Panc1 (cell line): ENCODE measurements at places on chromosomes 12 and 14. TPM values are rescaled to one million over a fixed set of nuclear protein-coding genes. Genes with fewer than 3 reads are reported as not detected.

Gene EIF2S3B
- total RNA-seq: 0.28 TPM

- no peak for DNase-seq
- H3K4me1 ChIP-seq: no peaks in the 10 kb centered on the region
- H3K27ac ChIP-seq: no peak overlapping the region
- no peaks in the 10 kb centered on the region for H3K36me3 ChIP-seq
Observed at GRCh38 chr12:42893803-42894202, 304.3 kb upstream of the PRICKLE1 start.

GRCh38 chr14:24296341-24297157, 3.0 kb downstream of the DHRS1 start:
- H3K27ac ChIP-seq: no peak overlapping the region
- peaks cover 7% of the 10 kb centered on the region; the same call in 1 of the 2 replicates for H3K36me3 ChIP-seq
- no peaks in the 10 kb centered on the region for H3K27me3 ChIP-seq
- H3K4me3 ChIP-seq: no peak overlapping the region
- peak; percentile 61 for DNase-seq
- peaks cover 7% of the 10 kb centered on the region; the same call in 1 of the 2 replicates for H3K4me1 ChIP-seq

- no peak for DNase-seq
- no peaks in the 10 kb centered on the region for H3K36me3 ChIP-seq
- no peak overlapping the region for H3K27ac ChIP-seq
- H3K4me3 ChIP-seq: no peak overlapping the region
- H3K4me1 ChIP-seq: peaks cover 3% of the 10 kb centered on the region; the same call in 1 of the 2 replicates
- no peaks in the 10 kb centered on the region for H3K27me3 ChIP-seq
Observed at GRCh38 chr14:95235351-95235750, 78.0 kb upstream of the DICER1 start.

- no peak overlapping the region for H3K4me3 ChIP-seq
- H3K27me3 ChIP-seq: no peaks in the 10 kb centered on the region
- no peak for DNase-seq
- H3K36me3 ChIP-seq: no peaks in the 10 kb centered on the region
- H3K4me1 ChIP-seq: peaks cover 50% of the 10 kb centered on the region
Observed at GRCh38 chr14:100473249-100473648, 114.0 kb downstream of the BEGAIN start.

- H3K4me3 ChIP-seq: no peak overlapping the region
- no peak overlapping the region for H3K27ac ChIP-seq
- H3K36me3 ChIP-seq: no peaks in the 10 kb centered on the region
Observed at GRCh38 chr14:105918496-105919262, 392.3 kb downstream of the TMEM121 start.

- no peaks in the 10 kb centered on the region for H3K27me3 ChIP-seq
- no peaks in the 10 kb centered on the region for H3K36me3 ChIP-seq
- DNase-seq: no peak
- no peak overlapping the region for H3K27ac ChIP-seq
- no peaks in the 10 kb centered on the region for H3K4me1 ChIP-seq
- no peak overlapping the region for H3K4me3 ChIP-seq
Observed at GRCh38 chr14:72788255-72788654, 105.6 kb downstream of the DPF3 start.

- no peaks in the 10 kb centered on the region for H3K36me3 ChIP-seq
- H3K4me3 ChIP-seq: no peak overlapping the region
- H3K4me1 ChIP-seq: no peaks in the 10 kb centered on the region
- no peak for DNase-seq
- no peak overlapping the region for H3K27ac ChIP-seq
Observed at GRCh38 chr12:27864521-27864920, 84.5 kb upstream of the MANSC4 start.

DNA sequence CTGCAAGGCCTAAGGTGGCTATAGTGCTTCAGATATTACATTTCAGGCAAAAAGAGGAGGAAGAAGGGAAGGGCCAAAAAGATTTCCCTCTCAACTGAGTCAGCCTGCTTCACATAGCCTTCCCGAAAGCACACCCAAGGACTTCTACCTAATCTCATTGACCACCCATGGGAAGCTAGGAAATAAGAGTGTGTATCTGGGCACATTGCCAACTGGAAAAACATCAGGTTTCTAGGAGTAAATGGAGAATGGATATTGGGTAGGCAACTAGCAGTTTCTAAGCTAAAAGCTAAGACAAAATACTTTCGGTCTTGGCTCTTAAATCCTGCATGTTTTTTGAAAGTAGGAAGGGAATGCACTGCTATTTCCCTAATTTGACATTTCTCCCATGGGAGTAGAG, 221.7 kb upstream of the GRIP1 start:
- H3K4me1 ChIP-seq: no peaks in the 10 kb centered on the region
- no peak overlapping the region for H3K27ac ChIP-seq
- no peak for DNase-seq
- no peak overlapping the region for H3K4me3 ChIP-seq
- H3K36me3 ChIP-seq: no peaks in the 10 kb centered on the region

Gene SERPINA12
- not detected for total RNA-seq

GRCh38 chr12:53454707-53455106, 2.8 kb downstream of the PCBP2 start:
- H3K4me1 ChIP-seq: peaks cover 22% of the 10 kb centered on the region
- H3K27ac ChIP-seq: peak overlapping the region; percentile 95; the same call in 1 of the 2 replicates
- no peak overlapping the region; the same call in 1 of the 2 replicates for H3K4me3 ChIP-seq
- H3K27me3 ChIP-seq: no peaks in the 10 kb centered on the region
- peaks cover 54% of the 10 kb centered on the region for H3K36me3 ChIP-seq

Gene GPR65
- not detected for total RNA-seq

- H3K36me3 ChIP-seq: no peaks in the 10 kb centered on the region
- DNase-seq: no peak
- H3K4me1 ChIP-seq: no peaks in the 10 kb centered on the region
- no peak overlapping the region for H3K4me3 ChIP-seq
Observed at GRCh38 chr12:110794623-110795280, 52.0 kb upstream of the CCDC63 start.

Gene PTGDR
- total RNA-seq: not detected
